HEK293T (cell line): ENCODE measurements at places on chromosomes 5 and 9.

DNA sequence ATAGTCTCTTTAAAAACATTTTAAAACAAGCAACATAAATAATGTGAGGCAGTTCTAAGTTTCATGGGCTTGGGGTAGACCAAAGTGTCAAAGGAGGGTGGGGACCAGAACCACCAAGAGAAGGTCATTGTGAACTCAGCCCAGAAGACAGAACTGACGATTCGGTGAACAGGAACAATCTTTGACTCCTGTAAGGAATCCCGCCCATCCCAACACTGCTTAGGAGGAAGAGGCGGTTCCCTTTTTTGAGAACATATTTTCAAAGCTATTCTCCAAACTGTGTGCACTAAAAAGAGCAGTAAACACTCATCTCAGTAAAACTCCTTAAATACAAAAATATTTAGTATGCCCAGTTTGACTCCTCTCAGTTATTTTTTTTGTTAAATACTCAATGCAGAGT, 176.5 kb upstream of the TLE4 start:
- DNase-seq: no peak

GRCh38 chr5:72213482-72213881, 106.2 kb downstream of the MAP1B start:
- DNase-seq: no peak

- DNase-seq: no peak
These were observed 10.8 kb downstream of the UBE2D2 start for GRCh38 chr5:139571966-139572365.

- no peak for DNase-seq
These were observed 46.2 kb downstream of the MCTP1 start for GRCh38 chr5:95238560-95239325.

GRCh38 chr5:120600639-120601038, 136.5 kb downstream of the PRR16 start:
- DNase-seq: no peak

DNA sequence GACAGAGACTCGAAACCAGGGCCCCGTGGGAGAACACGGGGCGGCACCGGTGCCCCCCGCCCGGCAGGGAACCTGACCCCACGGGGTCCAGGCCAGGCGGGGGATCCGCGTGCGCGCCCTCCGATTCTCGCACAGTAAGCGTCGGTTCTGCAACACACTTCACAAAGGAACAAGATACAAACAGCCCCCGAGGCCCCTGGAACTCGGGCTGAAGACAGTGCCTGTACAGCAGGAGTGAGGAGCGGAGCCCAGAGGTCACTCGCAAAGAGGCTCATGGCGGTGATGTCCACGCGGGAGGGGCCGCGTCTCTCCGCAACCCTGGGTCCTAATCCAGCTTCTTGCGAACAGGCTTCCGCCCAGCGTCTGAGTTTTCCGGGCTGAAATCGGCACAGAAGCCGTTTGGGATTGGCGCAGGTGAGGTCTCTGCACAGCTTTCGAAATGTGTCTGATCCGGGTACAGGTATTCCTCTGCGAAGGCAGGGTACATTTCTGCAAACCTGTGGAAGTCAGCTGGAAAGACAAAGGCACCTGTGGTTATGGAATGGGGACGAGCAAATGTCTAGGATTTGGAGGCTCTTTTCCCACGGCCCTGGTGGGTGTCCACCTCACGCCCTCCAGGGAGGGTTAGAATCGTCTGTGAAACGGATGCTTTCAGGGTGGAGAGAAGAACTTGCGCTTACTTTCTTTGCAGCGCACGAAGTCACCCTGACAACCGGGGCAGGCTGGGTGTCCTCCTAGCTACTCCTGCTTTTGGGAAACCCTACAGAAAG, 18.3 kb upstream of the SLC6A3 start:
- DNase-seq: no peak

DNA sequence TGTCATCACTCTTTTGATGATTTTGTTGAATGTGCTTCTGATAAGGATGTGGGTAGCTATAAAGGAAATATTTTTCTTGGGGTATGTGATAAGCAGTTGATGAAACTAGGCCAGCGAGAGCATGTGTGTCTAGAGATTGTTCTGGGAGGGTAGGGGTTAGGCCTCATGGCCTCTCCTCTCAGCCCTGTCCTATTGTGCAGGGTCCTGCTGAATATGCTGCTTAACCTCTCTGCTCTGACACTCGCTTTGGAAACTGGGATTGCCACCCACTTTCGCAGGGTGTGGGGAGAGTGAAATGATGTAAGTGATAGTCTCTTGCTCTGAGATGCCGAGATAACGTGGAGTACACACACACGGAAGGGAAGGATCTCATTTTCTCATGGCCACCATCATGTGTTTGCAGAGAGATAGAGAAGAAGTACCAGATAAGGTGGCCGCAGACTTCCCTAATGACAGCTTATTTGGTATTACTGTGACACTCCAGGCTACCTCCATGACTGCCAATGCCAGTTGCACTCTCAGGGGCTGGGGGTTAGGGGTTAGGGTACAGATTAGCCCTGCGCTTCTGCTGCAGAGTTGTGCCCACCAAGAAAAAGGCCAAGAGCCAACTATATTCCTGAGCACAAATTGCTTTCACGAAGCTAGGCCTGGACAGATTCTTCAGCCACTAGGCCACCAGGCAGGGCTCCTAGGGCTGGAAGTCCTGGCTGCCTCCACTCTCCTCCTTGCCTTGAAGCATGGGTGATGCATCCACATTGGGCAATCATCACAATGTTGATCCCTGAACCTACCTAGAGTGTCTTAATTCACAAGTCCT, 25.2 kb upstream of the TNFAIP8 start:
- no peak for DNase-seq

DNA sequence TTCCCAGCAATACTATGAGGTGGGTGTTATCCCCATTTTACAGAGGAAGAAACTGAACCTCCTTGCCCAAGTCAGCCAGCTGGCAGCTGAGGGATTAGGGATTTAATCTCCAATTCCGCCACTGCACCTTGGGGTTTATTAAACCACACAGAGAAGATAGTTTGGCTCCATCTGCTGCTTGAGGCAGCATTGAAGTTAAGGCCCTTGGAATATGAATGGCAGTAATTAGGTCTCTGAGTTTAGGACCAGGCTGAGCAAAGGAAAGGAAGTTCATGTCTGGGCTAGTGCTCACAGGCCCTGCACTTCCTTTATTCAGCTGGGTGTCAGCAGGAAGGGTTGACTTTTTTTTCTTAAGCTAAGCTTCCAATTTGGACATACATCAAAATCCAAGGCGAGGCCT, 86.9 kb upstream of the GDNF start:
- no peak for DNase-seq
